Stimulated activated CD4-positive, alpha-beta T cell treated with anti-CD3 and anti-CD28 coated beads, TNF-alpha, amount 100 ng/mL, for 24 hours (primary cell): ENCODE measurements at places on chromosomes 5 and 9.

DNA sequence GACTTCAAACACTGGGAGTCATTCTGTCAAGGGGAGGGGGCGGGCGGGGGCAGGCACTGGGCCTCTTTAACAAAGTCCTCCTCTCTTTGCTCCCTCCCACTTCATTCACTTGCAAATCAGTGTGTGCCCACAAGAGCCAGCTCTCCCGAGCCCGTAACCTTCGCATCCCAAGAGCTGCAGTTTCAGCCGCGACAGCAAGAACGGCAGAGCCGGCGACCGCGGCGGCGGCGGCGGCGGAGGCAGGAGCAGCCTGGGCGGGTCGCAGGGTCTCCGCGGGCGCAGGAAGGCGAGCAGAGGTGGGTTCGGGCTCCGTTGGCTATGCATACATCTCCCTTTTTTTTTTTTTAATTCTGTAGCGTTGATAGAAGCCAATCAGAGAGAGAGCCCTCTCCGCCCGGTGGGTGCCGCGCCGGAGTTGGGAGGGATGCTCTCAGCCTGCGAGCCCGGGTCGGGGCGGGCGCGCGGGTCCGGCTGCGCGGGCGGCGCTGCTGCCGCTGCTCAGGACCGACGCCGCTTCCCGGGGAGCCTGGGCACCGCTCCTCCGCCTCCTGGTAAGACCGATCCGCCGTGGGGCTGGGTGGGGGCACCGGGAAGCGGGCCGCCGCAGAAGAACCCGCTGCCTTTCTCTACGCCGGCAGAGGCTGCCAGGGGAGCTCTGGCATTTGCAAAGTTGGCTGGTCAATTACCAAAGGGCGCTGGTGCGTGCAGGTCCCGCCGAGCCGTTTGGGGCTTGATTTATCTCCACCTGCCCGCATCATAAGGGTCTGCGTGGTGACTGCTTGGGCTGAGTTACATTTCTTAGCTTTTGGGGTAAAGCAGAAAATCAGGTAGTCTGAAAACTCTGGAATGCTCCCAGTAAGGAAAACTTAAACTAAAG lies at the start of gene CDH6:
Gene CDH6 (plus strand): TSS at position 96 of the 877 bp plus-strand sequence. CDS start 73,788 bp downstream, outside the sequence.
- DNase-seq = no peak

GRCh38 chr9:123509646-123510045 lies 153.6 kb downstream of the CRB2 start:
- DNase-seq = no peak

DNA sequence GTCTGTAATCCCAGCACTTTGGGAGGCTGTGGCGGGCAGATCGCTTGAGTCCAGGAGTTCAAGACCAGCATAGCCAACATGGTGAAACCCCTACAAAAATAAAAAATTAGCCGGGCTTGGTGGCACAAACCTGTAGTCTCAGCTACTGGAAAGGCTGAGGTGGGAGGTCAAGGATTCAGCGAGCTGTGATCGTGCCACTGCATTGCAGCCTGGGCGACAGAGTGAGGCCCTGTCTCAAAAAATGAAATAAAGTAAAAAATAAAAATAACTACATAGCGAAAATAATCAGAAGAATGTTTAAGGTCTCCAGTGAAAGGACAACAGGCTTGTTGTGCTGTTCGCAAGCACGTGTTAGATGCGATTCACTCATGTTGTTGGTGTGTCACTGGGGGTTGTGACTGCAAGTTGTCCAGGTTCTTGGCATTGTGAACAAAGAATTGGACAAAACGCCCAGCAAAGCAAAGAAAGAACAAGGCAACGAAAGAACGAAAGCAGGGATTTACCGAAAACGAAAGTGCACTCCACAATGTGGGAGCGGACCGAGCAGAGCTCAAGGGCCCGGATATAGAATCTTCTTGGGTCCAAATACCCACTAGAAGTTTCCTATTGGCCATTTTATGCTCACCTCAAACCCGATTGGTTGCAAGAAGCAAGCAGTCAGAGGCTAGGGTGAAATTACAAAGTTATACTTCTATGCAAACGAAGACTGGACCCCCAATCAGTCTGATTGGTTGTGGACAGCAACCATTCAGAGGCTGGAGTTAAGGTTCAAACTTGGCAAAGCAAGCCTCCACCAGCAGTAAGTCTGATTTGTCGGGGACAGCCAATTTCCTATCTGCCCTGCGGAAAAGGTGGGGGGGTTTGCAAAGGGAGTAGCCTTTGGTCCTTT lies 844 bp upstream of the MCCC2 start:
- DNase-seq = no peak

DNA sequence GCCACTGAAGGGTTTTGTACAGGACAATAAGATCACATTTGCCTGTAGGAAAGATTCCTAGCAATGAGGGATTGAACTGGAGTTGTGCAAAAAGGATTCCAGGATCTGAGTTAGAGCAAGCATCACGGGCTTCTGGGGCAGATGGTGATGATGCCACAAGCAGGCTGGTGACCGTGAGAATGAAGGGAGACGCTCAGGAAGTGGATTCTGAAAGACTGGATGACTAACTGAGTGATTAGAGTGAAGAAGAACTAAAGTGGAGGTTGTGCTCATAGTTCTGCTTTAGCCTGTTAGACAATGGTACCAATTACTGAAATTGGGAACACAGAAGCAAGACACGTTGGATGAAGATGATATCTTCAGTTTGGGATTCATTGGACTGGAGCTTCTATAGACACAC lies 168.2 kb downstream of the CD180 start:
- no peak for DNase-seq

- DNase-seq = peak; percentile 33
Observed at GRCh38 chr9:101449071-101449721, 13.6 kb upstream of the ALDOB start.

- no peak for DNase-seq
Observed at GRCh38 chr9:93258818-93259489, 75.0 kb downstream of the WNK2 start.

- no peak for DNase-seq
Observed at GRCh38 chr9:114434878-114435311, 47.1 kb upstream of the AKNA start.

- DNase-seq = no peak
Observed at GRCh38 chr9:122057211-122057610, 35.9 kb downstream of the TTLL11 start.

DNA sequence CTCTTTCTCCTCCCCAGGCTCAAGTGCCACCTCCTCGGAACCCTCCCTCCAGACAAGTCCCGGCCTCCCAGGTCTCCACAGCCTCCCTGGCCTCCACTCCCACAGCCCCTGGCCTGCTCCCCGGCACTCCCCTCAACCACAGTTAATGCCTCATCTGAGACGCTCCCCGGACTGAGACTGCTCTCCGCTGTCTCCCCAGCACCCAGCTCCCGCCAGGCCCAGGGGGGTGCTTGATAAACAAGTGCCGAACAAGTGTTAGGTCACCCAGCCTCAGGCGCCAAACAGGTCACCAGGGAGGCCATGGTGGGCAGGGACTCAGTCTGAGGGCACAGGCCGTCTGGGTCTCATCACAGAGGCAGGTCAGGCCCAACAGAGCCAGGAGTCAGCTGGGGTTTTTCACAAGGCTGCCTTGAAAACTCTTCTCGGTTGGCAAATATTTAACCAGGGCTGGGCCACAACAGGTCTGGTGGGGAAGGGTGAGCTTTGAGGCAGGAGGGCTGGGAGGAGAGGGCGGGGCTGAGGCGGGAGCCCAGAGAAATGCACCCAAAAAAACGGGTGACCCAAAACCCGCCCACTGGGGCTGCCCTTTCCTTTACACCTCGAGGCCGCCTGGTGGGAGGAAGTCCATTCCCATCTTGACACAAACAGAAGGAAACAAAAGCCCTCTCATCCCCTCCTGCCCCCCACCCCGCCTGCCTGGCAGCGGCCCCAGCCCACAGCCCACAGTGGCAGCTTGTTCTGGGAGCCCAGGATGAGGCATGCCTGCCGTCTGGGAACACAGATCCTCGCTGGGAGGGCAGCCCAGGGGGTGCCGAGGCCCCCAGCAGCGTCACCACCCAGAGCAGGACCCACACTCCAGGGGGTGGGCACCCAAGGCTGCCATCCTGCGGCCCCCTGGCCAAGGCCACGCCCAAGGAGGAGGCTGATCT lies 66.6 kb upstream of the STXBP1 start:
- no peak for DNase-seq

- DNase-seq = peak; percentile 83
Observed at GRCh38 chr9:1875921-1876448, 139.2 kb upstream of the SMARCA2 start.

GRCh38 chr9:85746309-85746708 lies 4.6 kb upstream of the AGTPBP1 start:
- DNase-seq = no peak

- no peak for DNase-seq
Observed at GRCh38 chr9:135920973-135921585, 13.7 kb upstream of the CAMSAP1 start.

DNA sequence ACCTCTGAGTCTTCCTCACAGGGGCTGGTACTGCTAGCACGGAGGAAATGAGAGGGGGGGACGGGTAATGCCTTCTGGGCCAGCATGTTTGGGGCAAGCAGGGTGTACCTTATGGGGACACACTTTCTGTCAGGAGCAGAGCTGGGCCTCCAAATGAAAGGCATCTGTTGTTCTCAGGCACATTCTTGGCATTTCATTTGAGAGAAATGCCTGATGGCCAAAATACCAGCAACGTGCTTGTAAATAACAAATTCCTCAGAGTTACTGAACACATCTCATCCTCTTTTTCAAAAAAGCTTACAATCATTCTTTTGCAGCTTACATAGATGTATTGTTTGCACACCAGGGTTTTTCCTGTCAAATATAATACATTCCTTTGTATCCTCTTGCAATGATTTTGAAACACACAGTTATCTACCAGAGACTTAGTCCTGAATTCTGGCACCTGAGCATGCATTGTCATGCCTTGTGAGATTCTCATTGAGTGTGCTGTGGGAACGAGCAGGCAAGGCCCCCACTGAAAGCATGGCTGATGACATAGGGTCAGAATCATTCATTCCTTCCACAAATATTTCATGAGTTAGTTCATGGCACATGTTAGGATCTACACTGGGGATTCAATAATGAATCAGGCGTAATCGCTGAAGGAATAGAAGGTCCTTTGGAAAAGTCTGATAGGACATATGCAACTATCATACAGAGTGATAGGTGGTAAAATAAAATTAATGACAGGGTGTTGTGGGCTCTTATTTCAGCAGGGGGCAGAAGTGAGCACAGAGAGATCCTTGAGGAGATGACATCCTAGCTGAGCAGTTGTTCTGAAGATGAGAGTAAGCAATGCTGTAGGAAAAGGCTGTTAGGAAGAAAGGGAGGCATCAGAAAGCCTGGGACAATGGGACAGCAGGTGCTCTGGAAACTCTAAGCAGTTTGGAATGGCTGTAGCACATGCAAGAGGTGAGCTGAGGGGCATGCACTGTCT lies 260.9 kb upstream of the TUT7 start:
- no peak for DNase-seq

GRCh38 chr9:106772523-106773290 lies 90.3 kb upstream of the ZNF462 start:
- DNase-seq = no peak

GRCh38 chr9:3478549-3478953 lies 47.2 kb downstream of the RFX3 start:
- DNase-seq = no peak

DNA sequence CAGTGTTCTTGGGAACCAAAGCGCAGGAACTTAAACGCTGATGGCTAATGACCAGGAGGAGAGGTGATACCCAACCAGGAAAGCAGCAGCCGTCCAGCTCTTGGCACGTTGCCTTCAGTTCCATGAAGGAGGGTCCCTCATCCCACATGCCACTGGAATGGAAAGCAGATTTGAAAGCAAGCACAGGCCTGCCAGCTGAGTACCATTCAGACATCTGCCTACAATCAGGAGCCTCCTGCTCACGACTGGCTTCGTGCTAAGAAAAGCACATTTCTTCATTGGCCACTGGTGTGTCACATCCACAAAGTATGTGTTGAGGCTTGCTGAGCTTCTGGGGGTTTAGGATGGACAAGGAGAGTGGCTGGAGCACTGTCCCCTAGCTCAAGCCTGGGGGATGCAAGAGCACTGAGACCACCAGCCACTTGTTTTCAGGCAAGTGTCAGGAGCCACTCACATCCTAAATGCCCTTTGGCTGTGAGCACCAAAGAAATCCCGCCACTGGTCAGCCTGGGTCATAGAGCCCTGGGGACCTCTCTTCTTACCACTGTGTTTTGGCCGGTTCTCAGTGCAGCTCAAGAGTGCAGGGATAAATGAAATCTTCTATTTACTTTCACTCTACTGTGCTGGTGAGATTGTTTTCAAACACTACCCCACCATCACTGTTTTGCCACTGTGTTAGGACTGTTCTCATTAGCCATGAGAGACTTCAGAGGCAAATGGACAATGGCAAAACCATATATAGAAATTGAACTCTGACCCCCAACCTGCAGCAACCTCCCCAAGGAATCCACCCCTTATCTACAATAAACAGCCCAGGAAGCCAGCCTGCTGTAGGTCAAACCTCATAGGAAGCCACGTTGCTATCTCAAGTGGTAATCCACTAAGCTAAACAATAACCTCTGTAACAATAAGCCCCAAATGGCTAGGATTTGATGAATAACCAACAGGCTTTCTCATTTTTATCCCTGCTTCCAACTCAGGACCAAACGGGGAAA lies 58.3 kb downstream of the MTX3 start:
- no peak for DNase-seq

- no peak for DNase-seq
Observed at GRCh38 chr5:34548086-34548403, 108.1 kb upstream of the RAI14 start.

- DNase-seq = no peak
Observed at GRCh38 chr5:107564931-107565372, 105.8 kb downstream of the EFNA5 start.

DNA sequence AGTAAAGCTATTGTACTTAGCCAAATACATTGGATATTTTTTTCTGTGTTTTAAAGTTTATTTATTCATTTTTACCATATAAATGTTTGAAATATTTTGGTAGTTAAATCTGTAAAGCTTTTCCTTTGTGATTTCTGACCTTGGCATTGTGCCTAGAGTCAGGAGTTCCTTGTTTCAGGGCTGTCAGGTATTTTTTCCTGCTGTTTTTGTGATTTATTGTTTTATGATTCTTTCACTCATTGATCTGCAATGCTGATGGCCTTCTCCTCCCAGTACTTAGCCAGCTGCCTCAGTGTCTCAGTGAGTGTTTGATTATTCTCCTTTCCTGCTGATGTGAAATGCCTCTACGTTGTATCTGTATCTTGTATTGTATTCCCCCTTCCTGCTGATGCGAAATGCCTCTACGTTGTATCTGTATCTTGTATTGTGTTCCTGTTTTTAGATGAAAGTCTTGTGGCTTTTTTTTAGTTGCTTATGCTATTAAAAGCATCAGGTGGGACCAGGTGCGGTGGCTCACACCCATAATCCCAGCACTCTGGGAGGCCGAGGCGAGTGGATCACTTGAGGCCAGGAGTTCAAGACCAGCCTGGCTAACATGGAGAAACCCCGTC lies 61.0 kb downstream of the EHMT1 start:
- no peak for DNase-seq

DNA sequence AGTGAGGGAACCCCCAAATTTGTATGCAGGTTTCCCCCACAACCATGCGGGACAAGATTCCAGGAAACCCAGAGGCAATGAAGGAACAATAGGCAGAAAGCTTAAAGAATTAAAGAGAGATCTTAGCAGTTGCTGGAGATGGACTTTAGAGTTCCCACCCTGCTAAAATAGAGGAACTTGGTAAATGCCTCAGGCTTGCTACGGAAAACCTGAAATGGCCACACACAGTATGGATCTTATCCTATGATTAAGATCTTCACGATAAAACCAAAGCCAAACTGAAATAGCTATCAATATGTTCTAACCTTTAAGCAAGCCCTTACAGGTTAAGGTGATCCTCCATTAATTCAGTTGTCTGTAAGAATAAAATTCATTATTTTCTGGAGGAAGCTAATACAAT lies 148.3 kb downstream of the RANBP17 start:
- DNase-seq = no peak

GRCh38 chr9:15278091-15278687 lies 28.8 kb downstream of the TTC39B start:
- DNase-seq = no peak

- DNase-seq = no peak
Observed at GRCh38 chr5:56406838-56407237, 173.7 kb upstream of the ANKRD55 start.
